COLO829 (cell line): ENCODE measurements at places on chromosomes 6 and 20.

GRCh38 chr20:43786885-43787284 is 60.1 kb upstream of the GTSF1L start:
- DNase-seq = no peak

GRCh38 chr20:675453-676314 is at the start of gene SCRT2:
Gene SCRT2 (minus strand): TSS chr20:675802. CDS start chr20:675601, 201 bp downstream.
- peak; percentile 53 for DNase-seq

DNA sequence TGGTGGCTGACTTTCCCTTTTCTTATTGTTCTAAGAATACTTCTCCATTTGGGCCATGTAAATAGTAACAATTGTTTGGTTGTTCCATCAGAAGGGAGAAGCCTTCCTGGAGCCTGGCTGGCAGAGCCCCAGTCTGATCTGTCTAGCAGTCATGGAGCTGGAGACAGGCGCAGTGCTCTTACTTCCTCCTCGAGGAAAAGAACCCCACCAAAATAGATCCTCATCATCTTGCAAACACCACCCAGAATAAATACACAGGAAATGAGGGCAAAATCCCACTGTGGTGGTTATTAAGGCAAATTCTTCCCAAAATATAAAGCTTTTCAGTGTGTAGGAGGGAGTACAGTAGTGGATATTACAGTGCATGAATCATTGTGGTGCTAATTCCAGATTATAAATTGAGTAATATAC is 195.1 kb upstream of the SGK1 start:
- DNase-seq = peak; percentile 28

DNA sequence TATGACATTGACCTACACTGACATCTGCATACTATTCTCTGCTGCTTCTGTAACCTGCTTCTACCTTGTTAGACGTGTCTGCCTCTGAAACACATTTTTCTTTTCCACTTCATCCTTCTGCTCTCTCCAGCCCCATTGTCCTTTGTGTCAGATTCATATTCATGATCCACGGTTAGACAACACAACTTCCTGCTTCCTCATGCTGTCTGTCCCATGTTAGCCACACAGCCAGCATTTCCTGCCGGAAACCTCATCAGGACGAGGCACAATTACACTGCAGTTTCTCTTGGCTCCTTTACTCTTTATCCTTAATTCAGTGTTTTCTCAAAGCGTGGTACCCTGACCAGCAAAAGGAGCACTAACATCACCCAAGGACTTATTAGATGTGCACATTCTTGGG is 150.2 kb downstream of the TBC1D7 start:
- peak; percentile 35 for DNase-seq

GRCh38 chr6:32252331-32253009 is 28.6 kb upstream of the NOTCH4 start:
- DNase-seq = no peak

DNA sequence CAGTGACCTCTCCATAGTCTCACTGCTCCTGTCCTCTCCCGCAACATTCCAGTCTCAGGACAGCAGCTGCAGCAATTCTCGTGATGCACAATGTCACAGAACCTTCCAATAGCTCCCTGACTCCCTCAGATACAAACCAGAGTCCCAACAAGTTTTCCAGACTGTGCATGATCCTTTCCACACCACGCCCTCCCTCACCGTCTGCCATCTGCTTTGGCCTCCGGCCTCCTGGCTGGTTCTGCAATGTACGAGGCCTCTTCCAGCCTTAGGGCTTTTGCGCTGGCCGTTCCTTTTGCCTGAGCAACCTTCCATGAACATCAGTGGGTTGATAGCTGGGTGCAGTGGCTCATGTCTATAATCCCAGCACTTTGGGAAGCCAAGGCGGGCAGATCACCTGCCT is 9.6 kb downstream of the FNDC1 start:
- no peak for DNase-seq

GRCh38 chr6:40907198-40907701 is 131.8 kb downstream of the UNC5CL start:
- DNase-seq = no peak

DNA sequence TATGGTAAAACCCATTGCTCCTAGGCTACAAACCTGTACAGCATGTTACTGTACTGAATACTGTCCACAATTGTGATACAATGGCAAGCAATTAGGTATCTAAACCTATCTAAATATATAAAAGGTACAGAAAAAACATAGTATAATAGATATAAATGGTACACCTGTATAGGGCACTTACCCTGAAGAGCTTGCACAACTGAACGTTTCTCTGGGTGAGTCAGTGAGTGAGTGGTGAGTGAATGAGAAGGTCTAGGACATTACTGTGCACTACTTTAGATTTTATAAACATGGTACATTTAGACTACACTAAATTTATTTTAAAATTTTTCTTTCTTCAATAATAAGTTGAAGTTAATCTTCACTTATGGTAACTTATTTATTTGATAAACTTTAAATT is 119.9 kb upstream of the CEP85L start:
- no peak for DNase-seq

GRCh38 chr20:1800180-1800579 is 95.0 kb upstream of the SIRPA start:
- DNase-seq = no peak

- DNase-seq = no peak
Observed at GRCh38 chr6:126170978-126171382, 168.9 kb upstream of the CENPW start.

GRCh38 chr6:137571854-137572253 is 77.7 kb upstream of the OLIG3 start:
- DNase-seq = peak; percentile 11

- DNase-seq = no peak
Observed at GRCh38 chr6:113556775-113557174, 300.4 kb upstream of the MARCKS start.

GRCh38 chr6:71403422-71404134 is 115.0 kb downstream of the OGFRL1 start:
- no peak for DNase-seq

DNA sequence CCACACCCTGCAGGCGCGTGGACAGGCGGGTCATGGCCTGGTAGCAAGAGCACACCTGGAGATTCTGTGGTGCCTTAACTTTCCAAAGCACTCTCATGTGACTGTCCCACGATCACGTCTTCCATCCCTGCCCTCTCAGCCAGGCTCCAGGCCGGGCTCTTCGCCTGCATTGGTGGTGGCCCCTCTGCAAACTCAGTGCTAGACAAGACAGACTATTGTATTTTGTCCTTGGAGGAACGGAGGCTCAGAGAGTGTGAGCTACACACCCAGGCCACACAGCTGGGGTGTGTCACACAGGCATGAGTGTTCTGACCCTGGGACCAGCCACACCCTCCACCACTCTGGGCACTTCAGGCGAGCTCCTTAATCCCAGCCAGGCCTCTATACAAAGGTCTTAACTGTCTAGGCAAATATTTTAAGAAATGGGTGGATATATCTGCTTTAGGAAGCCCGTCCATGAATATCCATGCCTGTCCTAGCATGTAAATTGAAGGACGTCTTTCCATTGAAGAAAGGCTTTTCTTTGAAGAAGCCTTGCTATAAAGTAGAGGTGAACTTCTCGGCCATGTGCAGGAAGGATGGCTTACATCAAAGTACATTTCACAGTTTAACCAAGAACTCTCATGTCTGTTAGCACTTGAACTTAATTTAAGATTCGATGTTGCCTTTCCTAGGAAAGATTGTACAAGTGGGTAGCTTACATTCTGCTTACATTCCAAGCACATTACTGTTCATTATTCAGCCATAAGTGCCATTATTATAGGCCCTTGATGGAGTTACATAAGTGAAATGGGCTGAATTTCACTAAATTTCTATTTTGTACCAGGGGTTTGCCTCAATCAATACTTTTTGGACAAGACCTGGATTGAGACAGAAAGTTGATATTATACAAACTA is 263.9 kb downstream of the DLL1 start:
- DNase-seq = no peak

DNA sequence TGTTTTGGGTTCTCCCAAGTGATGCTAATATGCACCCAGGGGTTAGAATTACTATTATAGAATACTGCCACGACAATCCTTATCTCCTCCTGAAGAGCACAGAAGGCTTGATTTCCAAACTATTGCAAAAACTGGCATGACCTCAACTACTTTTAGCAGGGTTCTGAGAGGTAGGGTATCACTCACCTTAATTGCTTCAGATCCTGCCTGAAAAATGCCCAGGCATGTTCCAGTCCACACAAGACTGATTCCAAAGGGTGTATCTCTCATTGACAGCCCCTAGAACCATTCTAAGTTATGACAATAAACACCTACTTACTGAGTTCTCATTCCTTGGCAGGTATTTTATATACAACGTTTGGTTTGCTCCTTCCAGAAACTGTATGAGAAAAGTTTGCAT is 5.0 kb upstream of the DSE start:
- no peak for DNase-seq

DNA sequence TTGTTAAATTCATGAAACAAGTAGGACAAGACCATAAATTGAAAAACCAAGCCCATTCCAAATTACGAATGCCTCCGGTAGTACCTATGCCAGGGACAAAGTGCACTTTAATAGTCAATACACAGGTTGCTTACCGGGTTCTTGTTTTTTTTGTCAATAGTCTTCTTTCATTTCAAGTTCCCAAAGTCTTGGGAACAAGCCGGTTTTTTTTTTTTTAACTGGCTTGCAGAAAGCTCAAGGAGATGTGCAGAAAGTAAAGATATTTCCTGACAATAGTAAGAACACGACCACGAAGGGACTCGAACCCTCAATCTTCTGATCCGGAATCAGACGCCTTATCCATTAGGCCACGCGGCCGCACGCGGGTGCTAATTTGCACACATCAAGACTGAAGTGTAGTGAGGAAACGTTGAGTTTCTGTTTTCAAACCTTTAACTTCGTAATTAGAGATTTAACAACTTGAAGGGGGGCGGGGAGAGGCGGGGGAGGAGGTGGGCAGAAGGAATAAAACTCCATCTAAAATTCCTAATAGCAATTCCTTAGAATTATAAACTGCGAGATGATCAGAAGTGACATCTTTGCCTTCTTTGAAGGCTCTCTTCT is 181.0 kb downstream of the TRIM27 start:
- peak; percentile 85 for DNase-seq

DNA sequence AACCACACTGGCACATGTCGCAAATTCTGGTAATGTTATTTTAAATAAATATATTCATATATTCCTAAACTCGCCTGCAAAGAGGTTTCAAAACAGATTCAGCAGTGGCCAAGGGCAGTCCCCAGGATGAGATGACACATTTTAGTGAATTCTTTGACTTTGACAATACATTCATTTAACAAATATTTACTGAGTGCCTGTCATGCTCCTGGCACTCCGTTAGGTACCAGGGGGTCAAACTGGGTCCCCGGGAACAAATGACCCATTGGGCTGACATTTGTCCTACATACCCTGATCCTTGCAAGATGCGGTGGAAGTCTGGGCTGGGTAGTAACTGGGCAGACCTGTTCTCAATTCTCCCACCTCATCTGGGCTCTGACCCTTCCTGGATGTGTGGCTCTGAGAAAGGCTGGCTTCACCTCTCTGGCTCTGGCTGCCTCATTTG is 74.9 kb downstream of the FYN start:
- no peak for DNase-seq
